Endodermal cell (in vitro differentiated cells): ENCODE measurements at places on chromosomes 11 and 22. TPM values are rescaled to one million over a fixed set of nuclear protein-coding genes. Genes with fewer than 3 reads are reported as not detected.
A peak's percentile ranks its signal among the peaks of the same experiment; 100 is the strongest.

The KRTAP5-8 gene
- not detected in 3 replicates for total RNA-seq

DNA sequence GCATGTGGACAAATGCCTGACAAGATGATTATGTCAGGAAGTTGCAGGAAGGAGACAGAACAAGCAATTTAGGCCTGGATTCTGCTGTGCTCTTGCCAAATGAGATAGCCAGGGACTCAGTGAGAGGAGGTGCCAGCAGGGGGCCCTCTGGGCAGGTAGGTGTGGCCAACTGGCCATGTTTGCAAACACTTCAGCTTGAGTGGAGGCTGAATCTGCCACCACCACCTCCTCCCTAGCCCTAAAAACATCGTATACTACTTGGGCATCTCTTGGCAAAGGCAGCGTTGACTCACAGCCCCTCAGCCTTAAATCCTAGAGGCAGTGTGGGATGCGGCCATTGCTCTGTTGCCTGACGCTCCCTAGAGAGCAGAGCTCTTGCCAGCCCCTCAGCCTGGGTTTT lies 95.1 kb upstream of the PLET1 start:
- H3K27ac ChIP-seq, result no peak overlapping the region
- H3K4me3 ChIP-seq, result no peak overlapping the region
- H3K27me3 ChIP-seq, result no peaks in the 10 kb centered on the region

- H3K4me3 ChIP-seq, result no peak overlapping the region
- H3K27ac ChIP-seq, result no peak overlapping the region
- DNase-seq, result peak; percentile 28
- H3K27me3 ChIP-seq, result peaks cover 12% of the 10 kb centered on the region
- no peaks in the 10 kb centered on the region for H3K4me1 ChIP-seq
Measured at GRCh38 chr11:111452146-111452545, 60.0 kb downstream of the BTG4 start.

DNA sequence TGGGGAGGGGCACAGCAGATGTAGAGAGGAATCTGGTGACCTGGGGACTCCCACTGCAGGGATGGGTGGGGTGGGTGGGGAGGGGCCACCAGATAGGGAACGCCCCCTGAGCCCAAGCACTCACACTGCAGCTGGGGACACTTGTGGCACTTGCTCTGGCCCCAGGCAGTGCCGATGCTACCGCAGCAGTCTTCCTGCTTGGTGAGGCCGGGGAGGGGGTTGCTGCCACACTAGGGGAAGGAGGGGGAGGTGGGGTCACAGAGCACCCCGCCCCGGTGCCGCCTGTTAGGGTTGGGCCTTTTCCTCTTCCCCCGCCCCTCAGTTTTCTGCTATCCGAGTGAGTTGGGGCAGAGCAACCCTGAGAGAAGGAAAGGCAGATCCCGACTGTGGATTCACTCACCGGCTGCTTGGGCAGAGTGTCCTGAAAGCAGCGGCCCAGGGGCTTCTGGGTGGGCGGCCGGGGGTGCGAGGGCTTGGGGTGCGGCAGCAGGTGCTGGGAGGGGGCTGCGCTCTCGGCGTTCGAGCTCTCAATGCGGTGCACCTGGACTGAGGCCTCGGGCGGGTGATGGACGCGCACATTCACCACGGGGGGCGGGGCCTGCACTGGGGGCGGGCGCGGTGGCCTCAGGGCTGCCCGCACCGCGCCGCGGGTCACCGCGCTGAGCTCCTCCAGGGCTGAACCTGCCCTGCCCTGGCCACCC lies 4.7 kb downstream of the LTBP3 start:
- H3K27ac ChIP-seq, result no peak overlapping the region
- no peak overlapping the region for H3K4me3 ChIP-seq

DNA sequence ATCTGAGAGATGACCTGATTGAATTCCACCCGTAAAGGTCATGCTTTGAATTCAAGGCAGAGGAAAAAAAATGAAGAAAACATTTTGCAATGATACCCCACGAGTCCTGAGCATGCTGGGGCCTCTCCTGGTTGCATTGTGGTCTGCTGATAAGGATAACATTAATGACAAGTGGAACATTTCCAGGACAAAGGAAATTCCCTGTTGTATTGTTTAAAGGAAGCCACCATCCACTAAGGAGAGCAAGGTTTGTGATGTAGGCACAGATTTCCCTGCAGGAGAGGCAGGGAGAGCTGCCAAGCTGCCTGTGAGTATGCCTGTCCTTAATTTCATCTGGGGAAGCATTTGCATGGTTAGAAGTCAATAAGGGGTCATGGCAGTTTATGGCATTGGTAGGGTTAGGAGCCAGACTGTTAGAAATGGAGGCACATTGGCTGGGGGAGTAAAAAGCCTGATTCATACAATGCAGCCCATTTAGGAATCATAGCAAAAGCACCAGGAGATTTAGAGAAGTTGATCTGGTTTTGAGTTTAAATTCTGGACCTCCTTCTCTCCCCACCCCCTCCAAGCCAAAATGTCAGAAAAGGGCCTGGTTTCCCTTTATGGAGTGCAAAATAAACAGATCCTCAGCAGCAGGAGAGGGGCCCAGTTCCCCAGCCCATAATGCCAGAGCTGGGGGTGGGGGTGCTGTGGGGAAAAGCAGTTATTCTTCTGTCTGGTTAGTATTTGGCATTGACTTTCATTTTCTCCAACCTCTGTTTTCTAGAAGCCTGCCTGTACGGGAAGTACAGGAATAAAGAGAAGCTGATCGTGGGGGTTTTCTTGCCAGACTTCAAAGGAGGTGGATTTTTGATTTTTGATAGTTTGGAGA lies 22.1 kb downstream of the FLI1 start:
- no peak for DNase-seq
- H3K36me3 ChIP-seq, result no peaks in the 10 kb centered on the region
- H3K4me3 ChIP-seq, result no peak overlapping the region
- H3K27ac ChIP-seq, result peak overlapping the region; percentile 11
- peaks cover 3% of the 10 kb centered on the region for H3K4me1 ChIP-seq

The TRIM6 gene
- total RNA-seq, result 17.4 and 19.0 TPM in 2 replicates

GRCh38 chr11:64911142-64911541 lies 5.9 kb downstream of the ATG2A start:
- peaks cover 22% of the 10 kb centered on the region for H3K36me3 ChIP-seq
- H3K27me3 ChIP-seq, result no peaks in the 10 kb centered on the region
- H3K4me1 ChIP-seq, result peaks cover 5% of the 10 kb centered on the region

- peak overlapping the region; percentile 16 for H3K27ac ChIP-seq
- peak; percentile 79 for DNase-seq
- H3K27me3 ChIP-seq, result peaks cover 11% of the 10 kb centered on the region
- peak overlapping the region; percentile 77 for H3K4me3 ChIP-seq
Measured at GRCh38 chr11:94740083-94741021, 27.8 kb upstream of the AMOTL1 start.

The NDUFC2 gene
- 251 and 255 TPM in 2 replicates for total RNA-seq

- H3K27ac ChIP-seq, result peak within 1 kb of the TSS; percentile 88
- peak; percentile 98 for DNase-seq
- no peaks in the 10 kb centered on the region for H3K27me3 ChIP-seq
- H3K36me3 ChIP-seq, result peaks cover 29% of the 10 kb centered on the region
- peak within 1 kb of the TSS; percentile 96 for H3K4me3 ChIP-seq
- H3K4me1 ChIP-seq, result no peaks in the 10 kb centered on the region
Measured at GRCh38 chr11:73876424-73877310, at the start of the genes COA4 and PAAF1. TSS of gene COA4 (minus strand) at chr11:73876846. CDS start at chr11:73873378, 3,468 bp downstream. TSS of gene PAAF1 (plus strand) at chr11:73876999. CDS start at chr11:73877022, 23 bp downstream.

The PYGM gene
- total RNA-seq, result 1.2 to 2.4 TPM (median 2.1 TPM) in 3 replicates

DNA sequence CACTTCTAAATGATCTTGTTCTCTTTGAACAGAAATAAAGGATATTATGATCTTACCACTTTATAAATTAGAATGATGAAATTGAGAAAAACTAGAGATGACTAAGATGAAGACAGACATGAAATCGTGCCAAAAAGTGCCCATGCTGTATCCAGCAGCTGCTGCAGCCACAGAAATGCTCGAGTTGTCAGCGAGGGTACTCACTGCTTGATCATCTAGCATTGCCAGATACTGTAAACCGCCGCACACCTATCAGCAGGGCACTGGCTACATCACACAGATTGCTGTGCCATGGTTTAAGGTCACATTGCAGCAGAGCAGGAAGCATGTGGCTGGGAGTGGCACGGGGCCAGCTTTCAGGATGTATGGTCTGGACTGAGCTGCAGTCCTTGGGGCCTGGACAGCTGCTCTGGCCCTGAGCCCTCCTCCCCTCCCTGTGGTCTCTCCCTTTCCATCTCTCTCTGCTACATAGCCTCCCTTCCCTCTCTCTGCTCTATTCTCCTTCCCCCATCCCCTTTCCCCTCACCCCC lies 51.0 kb upstream of the SEPTIN5 start:
- H3K27ac ChIP-seq, result no peak overlapping the region
- H3K27me3 ChIP-seq, result no peaks in the 10 kb centered on the region
- no peaks in the 10 kb centered on the region for H3K36me3 ChIP-seq
- H3K4me3 ChIP-seq, result no peak overlapping the region
- DNase-seq, result no peak

The CATSPERZ gene
- 0.55 TPM in 1 of 3 replicates, not detected in the others for total RNA-seq

- no peaks in the 10 kb centered on the region for H3K27me3 ChIP-seq
- no peaks in the 10 kb centered on the region for H3K4me1 ChIP-seq
- H3K4me3 ChIP-seq, result no peak overlapping the region
- H3K27ac ChIP-seq, result no peak overlapping the region
Measured at GRCh38 chr11:20084921-20085814, 75.1 kb downstream of the DBX1 start.

GRCh38 chr11:129937592-129938238 lies 42.3 kb upstream of the NFRKB start:
- H3K36me3 ChIP-seq, result peaks cover 10% of the 10 kb centered on the region
- DNase-seq, result no peak
- no peak overlapping the region for H3K27ac ChIP-seq
- no peaks in the 10 kb centered on the region for H3K27me3 ChIP-seq
- no peaks in the 10 kb centered on the region for H3K4me1 ChIP-seq
- H3K4me3 ChIP-seq, result no peak overlapping the region

DNA sequence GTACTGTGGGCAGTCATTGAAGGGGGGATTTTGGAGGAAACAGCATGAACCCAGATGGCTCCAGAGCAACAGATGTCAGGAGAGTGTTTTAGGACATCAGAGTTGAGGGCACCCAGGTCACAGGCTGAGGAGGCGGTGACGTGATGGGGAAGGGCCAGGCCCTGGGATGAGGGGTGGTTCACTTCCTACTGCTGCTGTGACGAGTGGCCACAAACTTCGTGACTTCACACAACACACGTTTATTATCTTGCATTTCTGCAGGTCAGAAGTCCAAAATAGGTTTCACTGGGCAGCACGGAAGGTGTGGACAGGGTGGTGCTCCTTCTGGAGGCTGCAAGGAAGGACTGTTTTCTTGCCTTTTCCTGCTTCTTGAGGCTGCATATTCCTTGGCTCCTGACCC lies 77.7 kb upstream of the RAB1B start:
- peaks cover 30% of the 10 kb centered on the region for H3K36me3 ChIP-seq
- no peaks in the 10 kb centered on the region for H3K27me3 ChIP-seq
- DNase-seq, result no peak

- no peak overlapping the region for H3K4me3 ChIP-seq
- no peak for DNase-seq
- no peaks in the 10 kb centered on the region for H3K36me3 ChIP-seq
- no peaks in the 10 kb centered on the region for H3K27me3 ChIP-seq
Measured at GRCh38 chr11:132493801-132494200, 1038.5 kb downstream of the OPCML start.

- DNase-seq, result no peak
- H3K36me3 ChIP-seq, result no peaks in the 10 kb centered on the region
- H3K4me3 ChIP-seq, result no peak overlapping the region
- no peak overlapping the region for H3K27ac ChIP-seq
Measured at GRCh38 chr22:22425783-22426624, 82.5 kb downstream of the ZNF280B start.

The SNX32 gene
- total RNA-seq, result 0.84 and 1.5 TPM in 2 replicates

- no peak overlapping the region for H3K4me3 ChIP-seq
- H3K4me1 ChIP-seq, result no peaks in the 10 kb centered on the region
- H3K27ac ChIP-seq, result no peak overlapping the region
- no peaks in the 10 kb centered on the region for H3K36me3 ChIP-seq
- peaks cover 77% of the 10 kb centered on the region for H3K27me3 ChIP-seq
Measured at GRCh38 chr11:118166641-118167040, 9.8 kb downstream of the SCN2B start.

GRCh38 chr11:3995949-3996554 lies 98.5 kb upstream of the RRM1 start:
- no peaks in the 10 kb centered on the region for H3K4me1 ChIP-seq
- no peak for DNase-seq
- no peaks in the 10 kb centered on the region for H3K27me3 ChIP-seq
- H3K27ac ChIP-seq, result no peak overlapping the region
- H3K36me3 ChIP-seq, result no peaks in the 10 kb centered on the region
- H3K4me3 ChIP-seq, result no peak overlapping the region

GRCh38 chr11:123122852-123123251 lies 60.9 kb upstream of the HSPA8 start:
- no peaks in the 10 kb centered on the region for H3K4me1 ChIP-seq
- no peaks in the 10 kb centered on the region for H3K27me3 ChIP-seq
- H3K27ac ChIP-seq, result peak overlapping the region; percentile 38
- peaks cover 41% of the 10 kb centered on the region for H3K36me3 ChIP-seq

- H3K27me3 ChIP-seq, result no peaks in the 10 kb centered on the region
- no peak overlapping the region for H3K27ac ChIP-seq
- H3K4me1 ChIP-seq, result peaks cover 9% of the 10 kb centered on the region
- peak; percentile 77 for DNase-seq
- no peaks in the 10 kb centered on the region for H3K36me3 ChIP-seq
Measured at GRCh38 chr11:66906061-66906733, 49.3 kb downstream of the LRFN4 start.

The LARGE2 gene
- 28.5 and 34.4 TPM in 2 replicates for total RNA-seq

DNA sequence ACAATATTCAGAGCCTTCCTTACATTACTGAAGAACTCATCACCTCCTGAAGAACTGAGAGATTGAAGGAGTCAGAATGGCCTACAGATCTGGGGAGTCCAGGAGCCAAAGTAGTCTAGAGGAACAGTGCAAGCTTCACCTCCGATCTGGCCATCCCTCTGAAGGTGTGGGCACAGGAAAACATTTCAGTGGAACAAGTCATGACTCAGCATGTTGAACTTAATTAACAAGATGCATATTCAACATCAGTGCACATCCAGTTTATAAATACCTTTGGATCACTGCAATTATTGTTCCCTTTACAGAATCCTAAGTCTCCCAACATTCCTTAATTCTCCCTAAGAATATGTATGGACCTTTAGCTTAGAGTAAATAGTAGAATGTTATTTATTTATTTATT lies 25.5 kb downstream of the PAAF1 start:
- DNase-seq, result no peak
- H3K36me3 ChIP-seq, result peaks cover 18% of the 10 kb centered on the region
- H3K27me3 ChIP-seq, result no peaks in the 10 kb centered on the region
- H3K27ac ChIP-seq, result no peak overlapping the region
- H3K4me1 ChIP-seq, result no peaks in the 10 kb centered on the region

The SLC7A4 gene
- total RNA-seq, result 0.25 and 0.33 TPM in 2 replicates

The CHRNA10 gene
- total RNA-seq, result 0.96 to 2.5 TPM (median 1.8 TPM) in 3 replicates

GRCh38 chr11:32858731-32859130 lies 29.0 kb downstream of the PRRG4 start:
- no peaks in the 10 kb centered on the region for H3K27me3 ChIP-seq
- H3K4me3 ChIP-seq, result no peak overlapping the region
- H3K36me3 ChIP-seq, result no peaks in the 10 kb centered on the region
- no peak for DNase-seq
- H3K4me1 ChIP-seq, result no peaks in the 10 kb centered on the region
- no peak overlapping the region for H3K27ac ChIP-seq

- H3K27ac ChIP-seq, result no peak overlapping the region
- peaks cover 5% of the 10 kb centered on the region for H3K27me3 ChIP-seq
- peaks cover 37% of the 10 kb centered on the region for H3K4me1 ChIP-seq
- H3K4me3 ChIP-seq, result no peak overlapping the region
- DNase-seq, result no peak
Measured at GRCh38 chr11:10322401-10322800, 17.5 kb downstream of the ADM start.

- H3K4me1 ChIP-seq, result peaks cover 5% of the 10 kb centered on the region
- no peak for DNase-seq
- H3K27ac ChIP-seq, result no peak overlapping the region
Measured at GRCh38 chr11:132888226-132888625, 644.1 kb downstream of the OPCML start.

The NCAM1 gene
- 2.7 and 2.9 TPM in 2 replicates for total RNA-seq

The SYCE3 gene
- total RNA-seq, result 0.70 TPM in 1 of 2 replicates, not detected in the other
